ENCODE measurements at places on chromosomes 4 and X.

DNA sequence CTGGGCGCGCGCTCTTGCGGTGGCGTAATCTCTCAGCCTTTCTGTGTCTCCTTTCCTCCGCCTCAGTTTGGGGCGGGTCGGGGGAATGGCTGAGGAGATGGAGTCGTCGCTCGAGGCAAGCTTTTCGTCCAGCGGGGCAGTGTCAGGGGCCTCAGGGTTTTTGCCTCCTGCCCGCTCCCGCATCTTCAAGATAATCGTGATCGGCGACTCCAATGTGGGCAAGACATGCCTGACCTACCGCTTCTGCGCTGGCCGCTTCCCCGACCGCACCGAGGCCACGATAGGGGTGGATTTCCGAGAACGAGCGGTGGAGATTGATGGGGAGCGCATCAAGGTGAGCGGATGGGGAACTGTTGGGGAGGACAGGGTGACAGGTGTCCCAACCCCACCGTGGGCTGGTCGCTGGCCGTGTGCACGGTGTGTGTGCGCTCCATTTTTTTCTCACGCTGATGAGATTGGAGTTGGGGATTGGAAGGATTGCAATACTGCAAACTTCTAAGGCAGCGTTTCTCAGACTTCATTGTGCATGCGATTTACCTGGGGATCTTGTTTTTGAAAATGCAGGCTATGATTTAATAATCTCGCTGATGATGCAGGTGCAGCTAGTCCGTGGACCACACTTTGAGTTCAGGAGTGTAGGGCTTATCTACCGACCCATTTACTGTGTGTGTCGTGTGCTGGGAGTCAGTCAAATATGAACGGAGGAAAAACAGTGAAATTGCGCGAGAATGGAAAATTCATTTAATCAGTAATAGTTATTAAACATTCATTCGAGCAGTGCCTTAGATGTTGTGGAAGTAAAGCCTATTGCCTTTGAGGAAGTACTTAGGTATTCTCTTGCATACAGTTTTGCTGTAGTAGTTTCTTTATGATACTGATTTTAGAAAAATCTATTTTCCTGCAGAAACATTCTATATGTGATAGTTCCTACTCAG is at the start of gene RAB33B:
Gene RAB33B, plus strand, starts transcription at position 11 of the 935 bp plus-strand sequence. Its CDS starts 75 bp downstream, at position 86.
- DNase-seq = peak; percentile 30

- no peak for DNase-seq
Measured at GRCh38 chr4:145541346-145541745, 59.7 kb downstream of the SMAD1 start.

- DNase-seq = no peak
Measured at GRCh38 chr4:3725936-3726870, 40.0 kb upstream of the ADRA2C start.

DNA sequence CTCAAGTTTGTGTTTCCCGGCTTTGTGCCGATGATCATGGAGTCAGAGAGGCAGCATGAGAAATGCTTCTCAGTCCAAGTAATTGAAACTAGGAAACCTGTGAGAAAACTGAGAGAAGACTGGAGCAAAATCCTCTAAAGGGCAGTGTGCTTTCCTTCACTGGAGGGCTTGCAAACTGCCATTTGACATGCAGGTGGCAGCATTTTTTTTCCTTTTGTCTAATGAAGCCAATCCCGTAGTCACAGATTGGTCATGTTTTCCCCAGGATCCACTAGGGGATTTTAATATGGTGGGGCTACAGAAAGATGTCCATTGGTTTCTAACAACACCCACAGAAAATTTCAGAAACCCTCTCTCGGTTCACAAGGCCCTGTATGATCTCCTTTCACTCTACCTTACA is 117.4 kb upstream of the NUDT10 start:
- DNase-seq = no peak

- DNase-seq = no peak
Measured at GRCh38 chr4:35325908-35326453, 918.3 kb downstream of the ARAP2 start.

- DNase-seq = peak; percentile 47
Measured at GRCh38 chrX:119605464-119606279, 552 bp downstream of the NKRF start.

DNA sequence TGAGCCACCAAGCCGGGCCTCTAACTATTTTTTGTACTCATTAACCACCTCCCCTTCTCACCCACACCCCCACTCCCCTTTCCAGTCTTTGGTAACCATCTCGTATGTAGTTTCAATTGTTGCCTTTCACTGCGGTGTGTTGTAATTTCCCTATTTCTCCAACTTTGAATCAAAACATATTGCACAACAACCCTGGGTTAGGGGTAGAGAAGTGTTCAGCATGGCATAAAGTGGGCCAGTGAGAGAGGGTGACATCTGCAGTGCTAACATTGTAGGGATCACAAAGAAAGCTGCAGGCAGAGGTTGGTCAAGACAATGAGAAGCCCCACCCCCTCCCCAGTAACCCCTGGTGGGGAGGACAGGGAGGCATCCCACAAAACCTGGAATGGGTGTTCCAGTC is 92.7 kb downstream of the SPATA18 start:
- DNase-seq = no peak

- DNase-seq = no peak
Measured at GRCh38 chr4:51906167-51906958, 63.4 kb downstream of the DCUN1D4 start.

DNA sequence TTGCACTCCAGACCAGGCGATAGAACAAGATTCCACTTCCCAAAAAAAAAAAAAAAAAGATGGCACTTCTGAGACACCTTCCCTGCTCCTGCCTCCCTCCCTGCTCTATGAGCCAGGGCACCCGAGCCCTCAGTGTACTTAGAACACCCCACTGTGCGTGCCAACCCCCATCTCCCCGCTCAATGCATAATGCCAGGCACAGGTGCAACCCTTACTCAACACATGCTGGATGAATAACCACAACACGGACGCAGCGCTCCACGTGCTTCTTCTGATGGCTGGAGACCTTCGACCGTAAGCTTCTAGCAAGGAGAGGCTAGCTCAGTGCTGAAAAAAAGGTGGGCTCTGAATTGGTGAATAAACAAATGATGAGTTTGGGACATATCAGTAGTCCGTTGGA is 19.9 kb upstream of the IRAK1 start:
- DNase-seq = no peak

- DNase-seq = no peak
Measured at GRCh38 chrX:139203651-139204570, 326.6 kb upstream of the F9 start.

GRCh38 chr4:19473569-19473968 is 778.1 kb upstream of the SLIT2 start:
- DNase-seq = no peak

GRCh38 chr4:121951521-121952110 is at the start of gene TRPC3:
TSS of gene TRPC3 (minus strand) at chr4:121952060. CDS start at chr4:121951680, 380 bp downstream.
- peak; percentile 5 for DNase-seq

- no peak for DNase-seq
Measured at GRCh38 chr4:52946855-52947254, 84.7 kb downstream of the RASL11B start.

DNA sequence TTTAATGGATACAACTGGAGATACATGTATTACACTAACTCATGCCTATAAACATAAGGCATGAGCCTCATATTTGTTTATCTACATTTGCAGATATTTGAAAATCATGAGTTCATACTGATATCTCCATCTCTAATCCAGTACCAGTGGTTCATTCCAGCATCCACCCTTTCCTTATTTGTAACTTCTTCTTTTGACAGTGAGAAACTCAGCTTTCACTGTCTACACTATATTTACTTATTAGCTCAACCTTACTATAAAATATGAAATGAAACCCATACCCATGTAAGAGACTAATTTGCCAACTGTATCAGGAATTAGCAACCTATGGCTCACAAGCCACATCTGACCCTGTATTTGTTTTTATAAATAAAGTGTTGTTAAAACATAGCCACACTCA is 161.9 kb upstream of the GPRIN3 start:
- DNase-seq = no peak

DNA sequence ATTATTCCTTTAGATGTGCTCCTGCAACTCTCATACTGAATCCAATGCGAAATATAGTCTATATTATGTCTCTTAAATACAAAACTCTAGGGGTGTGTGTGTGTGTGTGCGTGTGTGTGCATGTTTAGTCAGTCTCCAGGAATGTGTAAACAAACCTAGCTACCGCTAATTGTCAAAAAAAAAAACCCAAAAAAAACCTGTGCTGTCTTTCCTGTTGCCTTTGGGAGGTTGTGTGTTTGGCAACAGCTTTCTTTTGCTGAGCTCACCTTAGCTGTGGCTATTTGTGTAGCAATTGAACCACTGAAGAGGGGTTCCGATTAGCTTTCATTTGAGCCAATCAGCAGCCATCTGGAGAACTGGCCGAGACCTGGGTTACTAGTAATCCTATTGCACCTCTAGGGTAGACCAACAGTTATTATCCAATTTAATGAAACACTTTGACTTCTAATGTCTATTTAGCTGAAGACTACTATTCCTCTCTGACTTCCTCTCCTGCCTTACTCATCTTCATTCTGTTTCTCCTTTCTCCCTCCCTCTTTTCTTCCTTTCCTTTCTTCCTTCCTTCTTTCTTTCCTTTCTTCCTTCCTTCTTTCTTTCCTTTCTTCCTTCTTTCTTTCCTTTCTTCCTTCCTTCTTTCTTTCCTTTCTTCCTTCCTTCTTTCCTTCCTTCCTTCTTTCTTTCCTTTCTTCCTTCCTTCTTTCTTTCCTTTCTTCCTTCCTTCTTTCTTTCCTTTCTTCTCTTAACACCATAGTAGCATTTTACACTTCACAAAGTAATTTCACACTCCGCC is 471.1 kb downstream of the GBA3 start:
- DNase-seq = no peak

GRCh38 chrX:42028109-42028508 is 104.8 kb upstream of the CASK start:
- DNase-seq = no peak

DNA sequence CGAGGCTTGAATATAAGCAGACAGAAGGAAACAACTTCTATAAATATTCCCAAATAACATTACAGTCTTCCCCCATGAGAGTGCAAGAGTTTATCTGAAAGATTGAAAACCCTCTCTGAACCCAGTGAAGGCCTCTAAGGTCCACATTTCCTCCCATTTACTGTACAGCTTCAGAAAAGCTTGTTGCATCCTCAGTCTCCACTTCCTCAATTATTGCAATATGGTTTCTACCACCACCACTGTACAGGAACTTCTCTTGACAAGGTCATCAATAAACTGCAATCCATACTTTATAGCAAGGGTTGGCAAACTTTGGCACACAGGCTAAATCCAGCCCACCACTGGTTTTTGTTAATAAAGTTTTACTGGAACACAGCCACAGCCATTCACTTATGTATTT is 239.0 kb downstream of the THOC2 start:
- DNase-seq = no peak

- no peak for DNase-seq
Measured at GRCh38 chr4:17823871-17824669, 13.3 kb downstream of the NCAPG start.

DNA sequence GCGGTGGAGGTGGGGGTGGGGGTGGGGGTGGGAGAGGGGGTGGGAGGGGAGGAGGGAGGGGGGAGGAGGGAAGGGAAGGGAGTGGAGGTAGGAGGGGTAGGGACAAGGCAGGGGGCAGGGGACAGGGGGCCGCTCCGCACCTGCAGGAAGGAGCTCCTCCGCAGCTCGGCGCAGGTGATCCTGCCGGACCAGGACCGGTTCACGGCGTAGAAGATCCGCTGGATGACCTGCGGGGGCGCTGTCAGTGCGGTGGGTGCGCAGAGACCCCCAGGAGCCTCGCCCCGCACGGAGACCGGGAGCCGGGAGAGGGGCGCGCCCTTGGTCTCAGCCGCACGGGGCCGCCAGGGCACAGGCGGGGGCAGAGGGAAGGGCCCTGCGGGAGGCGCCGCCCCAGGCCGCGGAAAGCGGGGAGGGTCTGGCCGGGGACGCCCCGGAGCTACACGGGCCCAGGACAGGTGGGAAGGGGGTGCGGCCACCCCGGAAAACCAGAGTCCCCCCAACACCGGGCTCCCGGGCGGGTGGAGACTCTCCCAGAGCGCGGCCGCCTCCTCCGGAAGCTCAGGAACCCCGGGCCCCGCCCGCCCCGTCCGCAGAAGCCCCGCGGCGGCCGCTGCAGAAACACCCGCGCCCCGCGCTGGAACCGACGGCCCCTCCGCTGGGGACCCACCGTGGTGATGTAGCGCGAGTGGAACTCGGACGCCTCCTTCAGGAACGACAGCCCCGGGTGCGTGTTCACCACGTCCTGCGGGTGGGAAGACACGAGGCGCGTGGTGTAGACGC is 27.6 kb upstream of the GTPBP6 start:
- DNase-seq = no peak

- no peak for DNase-seq
Measured at GRCh38 chr4:46968847-46969246, 24.5 kb downstream of the GABRA4 start.

DNA sequence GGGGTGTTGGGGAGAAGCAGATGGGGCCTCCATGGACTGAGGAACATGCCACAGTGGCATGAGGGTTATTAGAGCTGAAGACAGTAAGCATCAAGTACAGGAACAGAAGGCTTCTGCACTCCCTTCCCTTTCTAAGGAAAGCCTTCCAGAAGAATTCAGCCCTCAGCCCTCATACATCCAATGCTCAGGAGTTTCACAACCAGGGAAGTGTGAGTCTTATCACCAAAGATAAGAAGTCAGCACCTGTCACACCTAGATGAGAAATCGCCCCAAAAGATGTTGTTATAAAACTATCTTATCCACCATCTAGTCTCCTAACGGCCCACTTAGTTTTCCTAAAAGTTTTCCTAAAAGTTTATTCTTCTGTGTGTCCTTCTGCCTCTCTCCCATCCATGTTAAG is 78.0 kb upstream of the STS start:
- no peak for DNase-seq

DNA sequence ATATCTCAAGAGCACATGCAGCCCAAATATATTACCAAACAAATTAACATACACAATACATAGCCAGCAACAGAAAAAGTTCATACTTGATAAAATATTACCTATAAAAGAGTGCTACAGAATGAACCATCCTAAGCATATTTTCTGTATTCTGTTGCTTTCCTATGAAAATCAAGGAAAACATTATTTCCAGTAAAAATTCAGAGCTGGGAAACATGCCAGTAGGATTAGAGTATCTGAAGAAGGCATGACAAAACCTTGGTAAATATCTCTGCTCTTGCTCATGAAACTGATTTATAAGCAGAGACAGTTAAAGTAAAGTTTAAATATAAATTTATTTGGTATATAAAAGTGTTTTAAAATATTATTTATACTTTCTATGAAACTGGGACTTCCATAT is 599.7 kb downstream of the ARAP2 start:
- no peak for DNase-seq

Data from activated naive CD4-positive, alpha-beta T cell (primary cell).